ENCODE measurements at places on chromosomes 3 and 15.

DNA sequence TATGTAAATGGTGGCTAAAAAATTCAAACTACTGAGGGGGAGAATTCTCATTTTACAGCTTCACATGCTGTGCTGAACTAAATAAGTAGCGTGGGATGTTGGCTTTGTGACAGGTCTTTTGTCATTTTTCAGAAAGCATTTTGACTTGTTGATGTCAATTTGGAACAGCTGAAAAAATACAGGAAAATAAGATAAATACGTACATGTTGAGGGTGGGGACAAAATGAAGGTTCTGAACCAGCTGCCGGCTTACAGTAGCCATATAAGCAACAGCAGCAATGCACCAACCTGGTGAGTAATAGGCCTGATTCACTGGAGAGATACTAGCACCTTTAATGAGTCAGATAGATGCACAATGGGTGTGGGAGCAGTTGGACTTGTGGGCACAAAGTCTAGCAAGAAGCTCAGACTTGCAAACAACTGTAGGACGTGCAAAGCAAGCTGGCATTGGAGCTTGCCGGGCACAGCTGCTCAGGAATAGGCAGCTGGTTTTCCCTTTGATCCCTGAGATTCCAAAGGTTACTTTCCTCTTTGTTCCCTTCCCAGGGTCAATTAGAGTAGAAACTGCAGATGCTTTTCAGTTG is 12.9 kb downstream of the B3GNT5 start:
- DNase-seq, result no peak

- no peak for DNase-seq
Observed at GRCh38 chr3:15528854-15529537, 7.5 kb upstream of the COLQ start.

GRCh38 chr15:57495554-57496165 is 96.0 kb upstream of the MYZAP start:
- no peak for DNase-seq

GRCh38 chr3:183341545-183342288 is 86.7 kb downstream of the MCF2L2 start:
- no peak for DNase-seq

DNA sequence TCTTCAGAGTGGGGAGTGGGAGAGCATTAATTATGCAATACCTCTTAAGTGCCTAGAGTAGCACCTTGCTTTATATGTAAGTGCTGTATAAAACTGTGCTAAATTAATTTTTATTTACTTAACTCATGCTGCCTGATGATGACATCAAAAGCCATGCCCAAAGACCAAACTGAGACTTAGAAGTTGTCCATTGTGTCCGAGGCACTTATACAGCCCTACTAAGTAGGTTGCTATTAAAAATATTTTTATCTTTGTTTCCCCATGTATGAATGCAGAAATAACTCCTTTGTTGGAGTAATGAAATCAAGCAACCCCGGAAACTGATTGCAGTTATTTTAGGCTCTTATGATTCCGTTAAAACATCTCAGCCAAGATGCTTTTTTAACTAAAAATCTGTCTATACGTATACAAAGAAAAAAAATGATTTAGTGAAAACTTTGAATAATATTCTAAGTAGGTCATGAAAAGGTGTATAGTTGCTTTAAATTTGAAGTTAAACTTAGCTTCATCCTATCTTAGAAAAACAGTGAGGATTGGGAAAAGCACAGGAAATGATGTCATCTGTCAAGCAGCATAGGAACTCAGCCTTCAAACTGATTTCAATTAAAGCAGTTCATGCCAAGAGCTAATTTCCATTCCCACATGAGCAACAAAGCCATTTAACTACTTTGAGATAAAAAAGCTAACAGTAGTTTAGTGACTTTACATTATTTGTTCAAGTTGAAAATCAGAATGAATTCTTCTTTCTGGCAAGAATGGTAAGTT is 43.0 kb downstream of the FBN1 start:
- no peak for DNase-seq

- DNase-seq, result no peak
Observed at GRCh38 chr3:59535791-59536221, 486.0 kb upstream of the CFAP20DC start.

GRCh38 chr3:58154626-58155449 is 55.9 kb downstream of the DNASE1L3 start:
- no peak for DNase-seq

GRCh38 chr3:184366619-184367289 is 5.2 kb downstream of the POLR2H start:
- no peak for DNase-seq

GRCh38 chr15:69758291-69758771 is 305.7 kb downstream of the RPLP1 start:
- DNase-seq, result no peak

DNA sequence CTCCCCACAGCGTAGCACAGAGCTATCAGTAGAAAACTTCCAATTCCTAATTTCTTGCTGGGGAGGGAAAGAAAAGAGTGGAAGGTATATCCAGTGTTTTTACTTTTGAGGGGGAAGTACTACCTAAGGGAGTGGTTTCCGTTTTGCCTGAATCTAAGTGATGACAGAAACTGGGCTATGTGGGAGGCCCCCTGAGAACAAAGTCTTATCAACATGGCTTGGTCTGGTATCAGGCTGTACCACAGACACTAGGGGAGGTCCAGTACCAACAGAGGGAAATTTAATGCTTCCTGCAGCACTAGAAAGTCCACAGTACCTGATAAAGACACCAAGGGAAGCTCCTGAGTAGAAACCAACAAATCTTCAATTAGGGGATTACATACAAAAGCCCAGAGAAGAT is 199.2 kb downstream of the IL5RA start:
- no peak for DNase-seq

GRCh38 chr3:182000447-182000846 is 288.7 kb downstream of the SOX2 start:
- DNase-seq, result no peak

All from hindlimb muscle (tissue), 1 donor.